ENCODE measurements at places on chromosomes 6 and 20.

GRCh38 chr6:5246141-5247097 lies 14.3 kb downstream of the LYRM4 start:
- no peak for DNase-seq

GRCh38 chr6:21357262-21357661 lies 236.3 kb upstream of the SOX4 start:
- DNase-seq: no peak

- DNase-seq: no peak
These were observed 30.8 kb downstream of the TTI1 start for GRCh38 chr20:38002422-38002821.

- no peak for DNase-seq
These were observed 297.6 kb upstream of the TCF21 start for GRCh38 chr6:133591275-133591674.

DNA sequence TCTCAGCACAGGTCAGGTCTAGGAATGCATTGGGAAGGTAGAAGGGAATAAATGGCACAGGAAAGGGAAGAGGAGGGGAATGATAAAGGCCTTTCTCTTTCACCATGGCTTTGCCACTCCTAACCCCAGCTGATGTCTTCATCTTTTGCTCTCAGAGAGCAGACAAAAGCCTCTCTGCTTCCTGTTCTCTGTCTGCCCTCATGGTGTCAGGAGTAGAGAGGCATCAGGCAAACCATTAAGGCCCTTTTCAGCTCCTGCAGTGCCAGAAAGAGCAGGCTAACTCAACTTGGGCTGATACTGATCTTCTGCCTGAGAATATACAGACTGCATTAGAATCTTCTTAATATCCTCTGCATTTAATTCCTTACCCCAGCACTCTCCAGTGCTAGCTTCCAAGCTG lies 48.0 kb upstream of the STXBP5 start:
- no peak for DNase-seq

GRCh38 chr20:64038224-64038564 lies 2.2 kb downstream of the C20orf204 start:
- no peak for DNase-seq

DNA sequence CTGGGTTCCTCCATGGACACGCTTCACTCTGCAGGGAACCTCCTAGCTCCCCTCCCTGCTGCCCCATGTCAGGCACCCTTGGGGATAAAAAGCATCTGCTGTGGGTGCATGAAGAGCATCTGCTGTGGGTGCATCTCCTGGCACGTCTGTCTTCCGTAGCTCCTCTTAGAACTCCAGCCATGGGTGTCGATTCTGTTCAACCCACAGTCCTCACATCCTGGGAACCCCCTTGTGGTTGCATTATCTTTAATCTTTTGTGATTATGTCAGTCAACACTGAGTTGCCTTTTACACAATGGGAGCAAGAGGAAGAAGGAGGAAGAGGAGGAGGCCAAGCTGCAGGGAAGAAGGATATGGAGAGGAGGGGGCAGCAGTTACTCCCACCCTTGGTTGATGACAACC lies 24.1 kb upstream of the CCR6 start:
- no peak for DNase-seq

- DNase-seq: no peak
These were observed 4.1 kb upstream of the NOL4L start for GRCh38 chr20:32589256-32589655.

GRCh38 chr6:168728056-168728455 lies 287.1 kb downstream of the SMOC2 start:
- no peak for DNase-seq

GRCh38 chr20:4929686-4930397 lies 71.5 kb downstream of the SLC23A2 start:
- DNase-seq: no peak

DNA sequence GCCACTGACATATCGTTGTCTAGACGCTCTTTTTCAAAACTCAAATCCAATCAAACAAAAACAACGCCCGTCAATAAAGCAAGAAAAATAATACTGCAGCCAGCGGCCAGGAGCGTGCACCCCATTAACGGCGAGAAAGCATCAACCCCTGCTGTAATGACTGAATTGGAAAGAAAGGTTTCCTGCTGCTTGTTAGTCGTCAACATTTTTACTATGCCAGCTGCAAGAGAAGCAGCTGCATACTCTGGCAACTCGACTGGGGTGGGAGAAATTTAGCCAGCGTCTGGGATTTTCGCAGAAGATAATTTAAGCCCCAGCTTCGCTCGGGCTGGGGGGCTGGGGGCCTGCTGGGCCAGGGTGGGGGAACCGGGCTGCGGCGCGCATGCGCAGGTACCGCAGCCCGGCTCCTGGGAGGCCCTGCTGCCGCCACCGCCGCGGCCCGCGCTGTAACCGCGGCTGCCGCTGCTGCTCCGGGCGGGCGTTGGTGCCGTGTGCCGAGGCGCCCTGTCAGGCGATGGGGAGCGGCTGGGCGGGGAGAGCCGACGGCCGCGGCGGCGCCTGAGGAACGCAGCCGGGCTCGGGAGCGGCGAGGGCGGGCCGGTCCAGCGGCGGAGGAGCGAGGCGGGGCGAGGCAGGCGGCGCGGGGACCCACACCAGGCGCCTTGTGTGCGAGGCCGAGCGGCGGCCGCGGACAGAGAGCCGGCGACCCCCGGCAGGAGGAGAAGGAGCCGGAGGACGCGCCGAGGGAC lies 732 bp upstream of the STXBP5 start:
- peak; percentile 79 for DNase-seq

DNA sequence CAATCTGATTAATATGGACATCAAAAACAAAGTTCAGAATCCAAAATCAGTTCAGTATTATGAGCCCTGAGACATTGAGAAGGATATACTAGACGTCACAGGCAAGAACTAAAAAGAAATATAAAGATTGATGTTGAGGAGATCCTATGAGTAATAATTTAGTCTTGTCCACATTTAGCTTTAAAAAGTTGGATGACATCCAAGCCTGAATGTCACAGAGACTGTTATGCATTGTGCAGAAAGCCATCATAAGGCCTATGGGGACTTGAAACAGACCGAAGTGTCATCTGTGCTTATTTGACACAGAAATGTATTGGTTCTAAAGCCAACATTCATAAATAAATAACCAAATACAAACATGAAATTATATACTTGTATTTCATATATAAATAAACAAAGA lies 581.8 kb upstream of the MMS22L start:
- no peak for DNase-seq

DNA sequence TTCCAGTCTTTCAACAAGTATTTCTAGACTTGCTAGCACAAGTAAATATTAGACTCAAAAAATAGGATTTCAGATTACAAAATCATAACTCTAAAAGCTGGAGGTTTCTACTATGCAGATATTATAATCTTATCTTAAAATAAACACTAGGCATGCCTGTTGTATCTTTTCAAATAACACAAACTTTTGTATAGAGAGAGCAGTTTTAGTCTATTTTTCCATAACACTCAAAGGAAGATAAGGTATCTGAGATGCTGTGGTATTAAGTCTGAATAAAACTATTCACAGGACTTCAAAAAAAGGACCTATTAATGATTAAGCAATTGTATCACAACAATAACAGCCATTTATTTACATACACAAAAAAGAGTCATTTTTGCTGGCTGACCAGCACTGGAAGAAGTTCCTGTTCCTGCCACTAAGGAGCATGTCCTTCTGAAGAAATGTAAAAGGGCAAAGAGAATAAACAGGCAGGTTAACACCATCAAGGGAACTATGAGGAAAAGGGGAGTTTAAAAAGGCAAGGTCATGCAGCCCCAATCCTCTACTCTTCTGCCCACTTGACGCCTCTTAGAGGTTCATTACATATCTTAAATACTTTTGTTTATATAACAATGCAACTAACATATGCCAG lies 39.4 kb downstream of the REPS1 start:
- no peak for DNase-seq

DNA sequence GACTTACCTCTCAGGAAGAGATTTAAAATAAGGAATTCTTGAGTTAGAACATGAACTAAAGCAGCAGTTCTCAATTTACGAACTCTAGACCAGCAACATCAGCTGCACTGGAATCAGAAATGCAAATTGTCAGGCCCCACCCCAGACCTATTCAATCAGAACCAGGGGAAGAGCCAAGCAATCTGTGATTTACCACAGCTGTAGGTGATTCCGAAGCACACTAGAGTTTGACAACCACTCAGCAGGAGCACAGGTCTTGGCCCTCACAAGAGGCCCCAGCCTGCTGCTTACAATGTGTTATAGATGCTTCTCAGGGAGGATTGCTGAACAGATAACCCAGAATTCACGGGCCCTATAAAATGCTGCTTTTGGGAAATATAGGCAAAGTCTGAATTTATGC lies 279.2 kb downstream of the PTPRK start:
- no peak for DNase-seq

GRCh38 chr6:114989279-114989964 lies 646.6 kb upstream of the HS3ST5 start:
- no peak for DNase-seq

- DNase-seq: no peak
These were observed 118.1 kb downstream of the CEBPB start for GRCh38 chr20:50308513-50309279.

DNA sequence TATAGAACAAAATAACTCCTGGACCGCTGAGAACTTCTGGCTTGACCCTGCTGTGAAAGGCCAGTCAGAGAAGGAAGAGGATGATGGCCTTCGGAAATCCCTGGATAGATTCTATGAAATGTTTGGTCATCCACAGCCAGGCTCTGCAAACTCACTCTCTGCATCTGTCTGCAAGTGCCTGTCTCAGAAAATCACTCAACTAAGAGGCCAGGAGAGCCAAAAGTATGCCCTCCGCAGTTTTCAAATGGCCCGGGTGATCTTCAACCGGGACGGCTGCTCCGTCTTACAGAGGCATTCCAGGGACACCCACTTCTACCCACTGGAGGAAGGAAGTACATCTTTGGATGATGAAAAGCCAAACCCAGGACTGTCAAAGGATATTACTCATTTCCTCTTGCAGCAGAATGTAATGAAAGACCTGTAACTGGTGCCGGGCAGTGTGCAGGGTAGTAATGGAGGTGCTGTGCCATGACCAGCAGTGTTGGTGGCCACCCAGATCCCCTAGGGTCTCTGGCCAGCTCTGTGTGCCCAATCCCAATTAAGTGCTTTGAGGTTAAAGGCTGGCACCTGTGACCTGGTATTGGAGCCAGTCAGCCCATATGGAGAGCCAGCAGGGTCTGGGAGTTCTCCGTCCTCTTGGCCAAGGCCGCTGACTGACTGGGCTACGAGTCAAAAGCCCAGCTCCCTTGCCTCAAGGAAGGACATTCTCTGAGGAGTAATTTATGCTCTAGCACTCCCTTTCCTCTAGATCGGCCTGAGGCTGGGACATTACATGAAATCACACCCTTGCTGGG lies 87.1 kb downstream of the TRMT6 start:
- DNase-seq: no peak

DNA sequence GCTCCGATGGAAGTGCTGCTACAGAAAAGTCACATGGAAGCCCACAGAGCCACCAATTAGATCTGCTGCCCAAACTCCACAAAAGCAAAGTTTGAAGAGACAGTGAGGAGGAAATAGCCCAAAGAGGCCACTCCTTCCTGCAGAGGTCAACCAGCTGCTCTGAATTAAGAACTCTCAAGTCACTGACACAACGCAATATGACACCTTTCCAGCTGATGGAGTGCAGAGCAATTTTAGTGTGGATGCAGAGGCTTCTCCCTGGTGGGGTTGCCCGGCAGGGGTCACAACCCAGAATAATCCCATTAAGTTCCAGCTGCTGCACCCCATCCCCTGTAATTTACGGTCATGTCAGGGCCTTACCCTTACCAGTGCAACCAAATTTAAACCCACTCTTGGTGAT lies 361.9 kb upstream of the JARID2 start:
- no peak for DNase-seq

GRCh38 chr20:50753152-50753551 lies 21.8 kb downstream of the PARD6B start:
- no peak for DNase-seq

- DNase-seq: no peak
These were observed 77.7 kb downstream of the TMEM170B start for GRCh38 chr6:11615214-11615602.

GRCh38 chr6:82882363-82883023 lies 183.1 kb downstream of the UBE3D start:
- DNase-seq: no peak

- DNase-seq: no peak
These were observed 179.9 kb downstream of the ZDHHC14 start for GRCh38 chr6:157560691-157561413.

GRCh38 chr6:1602049-1602713 lies 7.5 kb upstream of the FOXC1 start:
- no peak for DNase-seq

DNA sequence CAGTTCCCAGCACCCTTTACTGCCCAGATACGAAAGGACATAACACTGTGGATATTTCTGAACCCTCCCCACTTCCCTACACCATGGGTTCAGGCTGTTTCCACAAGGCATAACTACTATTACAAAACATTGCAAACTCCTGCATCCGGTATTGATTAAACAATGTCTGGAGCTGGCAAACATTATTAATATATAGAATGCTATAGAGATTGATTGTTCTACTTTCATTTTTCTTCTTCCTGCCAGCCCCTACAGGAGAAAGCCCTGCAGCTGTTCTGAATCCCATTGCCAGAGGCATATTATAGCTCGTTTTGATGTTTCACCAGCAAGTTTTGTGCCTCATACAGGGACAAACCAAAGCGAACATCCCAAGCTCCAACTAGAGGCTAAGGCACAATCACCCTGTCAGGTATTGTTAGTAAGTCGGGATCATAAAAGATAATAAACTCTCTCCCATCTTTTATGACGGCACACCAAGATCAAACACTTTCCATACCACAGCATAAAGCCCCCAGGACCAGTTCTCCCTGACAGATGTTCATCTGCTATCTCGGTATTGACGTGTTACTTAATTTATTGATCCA lies 331.1 kb upstream of the NT5E start:
- no peak for DNase-seq

DNA sequence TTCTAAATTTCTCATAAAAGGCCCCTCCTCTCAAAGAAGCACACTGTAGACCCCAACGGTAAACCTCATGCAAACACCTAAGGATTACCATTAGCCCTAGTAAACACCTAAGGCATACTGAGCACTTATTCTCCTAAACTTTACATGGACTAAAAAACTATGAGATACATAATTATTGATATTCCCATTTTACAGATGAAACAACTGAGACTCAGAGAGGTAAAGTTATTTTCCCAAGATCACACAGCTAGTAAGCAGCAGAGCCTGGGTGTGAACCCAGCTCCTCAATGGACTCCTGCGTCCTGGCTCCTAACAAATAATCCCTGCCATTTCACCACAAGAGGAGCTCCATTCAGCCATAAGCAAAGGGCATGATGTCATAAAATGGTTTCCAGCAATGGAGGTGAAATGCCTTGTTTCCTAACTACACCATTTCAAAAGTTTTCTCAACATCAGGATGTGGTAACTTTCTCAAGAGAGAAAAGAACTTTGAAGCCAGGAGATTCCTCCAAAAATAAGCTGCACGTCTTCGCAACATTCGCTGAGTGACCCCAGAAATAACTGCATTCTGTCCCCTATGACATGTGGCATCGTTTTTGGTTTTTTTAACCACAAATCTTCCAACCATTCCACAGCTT lies 4.1 kb downstream of the ATP9A start:
- no peak for DNase-seq

- no peak for DNase-seq
These were observed 45.5 kb downstream of the CEP43 start for GRCh38 chr6:167044696-167045095.
